HT1080 (cell line): ENCODE measurements at places on chromosomes 11 and 22. TPM values are rescaled to one million over a fixed set of nuclear protein-coding genes. Genes with fewer than 3 reads are reported as not detected.

GRCh38 chr22:38867471-38868285 is 4.3 kb downstream of the CBX6 start:
- no peak for DNase-seq

DNA sequence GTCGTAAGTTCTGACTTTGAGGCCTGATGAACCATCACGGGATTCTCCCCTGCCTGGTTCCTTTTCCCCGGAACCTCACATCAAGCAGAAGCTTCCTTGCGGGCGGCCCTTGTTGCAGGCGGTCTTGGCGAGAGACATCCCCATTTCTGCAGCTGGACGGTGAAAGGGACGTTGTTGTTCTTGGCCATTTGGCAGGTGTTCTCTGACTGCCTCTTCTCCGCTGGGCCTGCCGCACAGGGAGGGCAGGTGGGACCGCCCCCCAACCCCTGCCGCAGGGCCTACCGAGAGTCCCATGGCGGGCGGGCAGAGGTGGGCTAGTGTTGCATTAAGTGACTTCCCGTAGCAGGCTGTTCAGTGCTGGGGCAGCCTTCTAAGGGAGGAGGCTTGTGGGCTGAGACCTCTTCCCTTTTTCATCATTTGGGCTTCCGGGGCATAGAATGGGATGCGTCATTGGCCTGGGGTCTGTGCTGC is 26.9 kb upstream of the GRAMD4 start:
- no peak for DNase-seq

GRCh38 chr11:62142921-62143320 is 19.1 kb downstream of the INCENP start:
- DNase-seq = no peak

GRCh38 chr22:41245917-41246499 is 5.3 kb upstream of the CHADL start:
- no peak for DNase-seq

DNA sequence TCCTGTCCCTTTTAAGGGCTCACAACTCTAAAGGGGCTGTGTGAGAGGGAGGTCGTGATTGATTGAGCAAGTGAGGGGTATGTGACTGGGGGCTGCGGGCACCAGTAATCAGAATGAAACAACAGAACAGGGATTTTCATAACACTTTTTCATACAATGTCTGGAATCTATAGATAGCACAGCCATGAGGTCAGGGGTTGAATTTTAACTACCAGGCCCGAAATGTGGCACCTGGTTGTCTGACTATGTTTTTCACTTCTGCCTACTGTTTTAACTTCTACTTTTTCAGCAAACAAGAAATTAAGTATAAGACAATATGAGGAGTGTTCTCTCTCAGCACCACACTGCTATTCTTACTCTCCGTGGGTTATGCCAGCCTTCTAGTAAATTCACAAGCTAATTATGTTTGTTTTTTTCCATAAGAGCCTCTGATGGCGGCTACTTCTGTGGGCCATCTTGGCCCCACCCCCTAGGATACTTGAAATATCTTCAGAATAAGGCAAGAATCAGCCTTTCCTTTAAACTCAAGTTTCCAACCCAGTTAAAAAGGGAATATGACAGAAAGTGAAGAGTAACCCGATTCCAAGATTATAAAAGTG is 552.8 kb upstream of the CHORDC1 start:
- no peak for DNase-seq

DNA sequence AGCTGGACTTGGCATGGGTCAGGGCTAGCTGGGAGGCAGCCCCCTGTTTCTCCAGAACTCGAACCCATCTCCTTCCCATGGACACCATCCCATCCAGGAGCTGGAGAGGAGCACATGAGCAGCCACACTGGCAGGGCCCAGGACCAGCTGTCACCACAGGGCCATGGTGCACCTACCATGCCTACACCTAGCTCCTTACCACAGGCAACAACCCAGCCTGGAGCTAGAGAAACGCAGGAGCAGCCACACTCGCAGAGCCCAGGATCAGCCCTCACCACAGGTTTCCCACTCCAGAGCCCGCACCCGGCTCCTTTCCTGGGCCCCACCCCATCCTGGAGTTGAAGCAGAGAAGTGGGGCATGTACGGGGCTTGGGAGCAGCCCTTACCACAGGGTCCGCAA is 50.2 kb downstream of the GAB4 start:
- DNase-seq = no peak

DNA sequence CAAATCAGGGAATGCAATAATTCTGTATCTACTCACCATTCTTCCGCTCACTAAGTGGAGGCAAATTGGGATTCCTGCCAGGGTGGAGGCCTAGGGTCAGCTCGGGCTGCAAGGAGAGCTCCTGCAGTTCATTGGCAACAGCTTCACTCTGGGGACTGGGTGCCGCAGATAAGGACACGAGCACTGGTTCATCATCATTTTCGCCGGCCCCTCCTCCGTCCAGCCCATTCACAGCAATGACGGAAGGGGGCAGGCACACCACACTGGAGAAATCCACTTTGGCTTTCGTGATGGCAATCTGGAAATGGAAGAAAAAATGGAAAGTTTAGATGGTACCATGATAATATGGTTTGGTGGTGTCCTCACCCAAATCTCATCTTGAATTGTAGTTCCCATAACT is 84.4 kb downstream of the MRTFA start:
- no peak for DNase-seq

- DNase-seq = no peak
These were observed 6.5 kb upstream of the NUP160 start for GRCh38 chr11:47854667-47855066.

- peak; percentile 54 for DNase-seq
These were observed 22.4 kb downstream of the MMP10 start for GRCh38 chr11:102757823-102758549.

GRCh38 chr11:72445423-72445822 is 11.1 kb upstream of the CLPB start:
- no peak for DNase-seq

- peak; percentile 85 for DNase-seq
These were observed 65.7 kb downstream of the FLI1 start for GRCh38 chr11:128759597-128759996.

DNA sequence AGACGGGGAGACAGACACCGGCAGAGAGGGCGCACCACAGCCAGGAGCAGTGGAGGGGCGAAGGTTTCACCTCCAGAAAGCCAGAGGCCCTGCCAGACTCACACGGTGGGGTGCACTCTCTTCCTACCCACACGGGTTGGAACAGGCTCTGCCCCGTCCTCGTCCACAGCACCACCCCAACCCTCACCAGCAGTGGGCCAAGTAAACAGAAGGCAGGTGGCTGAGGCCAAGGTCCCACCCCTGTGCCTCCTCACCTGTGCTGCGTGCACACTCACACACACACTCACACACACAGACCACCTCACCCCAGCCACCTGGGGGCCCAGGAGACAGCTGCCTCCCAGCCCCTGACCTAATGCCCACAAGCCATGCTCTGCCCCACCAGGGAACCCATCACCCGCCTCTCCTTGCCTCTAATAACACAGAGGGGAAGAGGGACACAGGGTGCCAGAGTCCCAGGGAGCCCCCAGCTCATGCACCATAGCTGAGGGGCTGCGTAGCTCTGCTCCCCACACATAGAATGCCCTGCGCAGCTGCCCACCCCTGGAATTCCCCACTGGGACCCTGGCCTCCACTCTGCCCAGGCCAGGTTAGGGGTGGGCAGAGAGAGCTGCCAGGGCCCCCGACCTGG is 3.1 kb downstream of the CYB5R3 start:
- DNase-seq = no peak

GRCh38 chr22:39655004-39655579 is 84.5 kb downstream of the CACNA1I start:
- DNase-seq = no peak

- DNase-seq = no peak
These were observed 88.3 kb upstream of the PRDM11 start for GRCh38 chr11:45057938-45058646.

GRCh38 chr22:30114361-30114760 is 34.1 kb downstream of the HORMAD2 start:
- no peak for DNase-seq

GRCh38 chr11:126418887-126419286 is 63.4 kb downstream of the ST3GAL4 start:
- DNase-seq = no peak

DNA sequence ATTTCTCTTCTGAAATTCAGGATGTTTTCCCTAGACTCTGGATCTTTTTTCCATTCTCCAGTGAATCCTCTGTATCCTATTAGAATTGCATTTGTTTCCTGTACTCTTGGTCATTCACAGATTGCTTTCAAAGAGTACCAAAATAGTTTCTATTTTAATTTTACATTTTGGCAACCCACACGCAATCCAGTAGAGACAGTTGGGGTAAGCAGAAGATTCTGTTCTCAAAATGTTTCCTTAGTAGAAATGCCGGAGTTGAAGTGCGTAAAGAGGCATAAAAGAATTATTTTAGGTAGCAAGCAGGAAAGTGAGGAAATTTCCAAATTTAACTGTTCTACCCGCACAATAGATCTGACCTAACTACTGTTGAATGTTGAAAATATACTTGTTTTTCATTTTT is 842.4 kb downstream of the LUZP2 start:
- DNase-seq = no peak

DNA sequence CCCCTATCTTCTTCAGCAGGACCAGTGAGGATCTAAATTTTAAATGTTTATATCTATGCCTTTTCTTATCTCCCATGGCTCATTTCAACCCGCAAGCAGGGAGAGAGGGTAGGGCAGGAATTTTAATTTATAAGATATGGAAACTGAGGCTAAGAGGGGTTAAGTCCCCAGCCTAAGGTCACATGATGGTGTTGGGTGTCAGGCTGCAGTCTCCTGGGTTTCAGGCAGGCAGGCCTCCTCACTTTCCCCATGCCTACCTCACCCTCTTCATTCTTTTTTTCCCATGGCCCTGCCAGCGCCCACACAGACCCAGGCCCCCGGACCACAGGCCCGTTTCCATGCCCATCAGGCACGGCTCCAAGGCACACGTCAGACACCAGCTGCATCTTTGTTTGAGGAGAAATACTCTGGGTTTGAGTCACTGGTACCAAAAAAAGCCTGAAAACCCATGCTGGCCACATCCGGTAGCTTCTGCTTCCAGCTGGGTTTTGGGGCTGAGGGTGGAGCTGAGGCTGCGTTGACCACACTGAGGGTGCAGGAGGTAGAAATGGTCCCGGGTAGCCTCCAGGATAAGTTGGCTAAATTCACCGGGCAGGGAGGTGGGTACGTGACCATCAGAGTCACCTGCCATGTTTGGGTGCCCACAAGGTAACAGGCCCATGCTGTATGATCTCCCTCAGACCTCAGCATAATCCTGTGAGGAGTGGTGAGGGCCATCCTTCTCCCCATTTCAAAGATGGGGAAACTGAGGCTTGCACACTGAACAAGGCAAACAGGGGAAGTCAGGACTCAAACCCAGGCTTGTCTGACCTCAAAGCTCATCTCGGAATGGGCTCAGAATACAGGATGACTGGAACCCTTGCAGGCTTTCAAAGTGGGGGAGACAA is 7.5 kb downstream of the CRYBB1 start:
- peak; percentile 96 for DNase-seq

- peak; percentile 48 for DNase-seq
These were observed 56.5 kb downstream of the MIAT start for GRCh38 chr22:26713823-26714449.

DNA sequence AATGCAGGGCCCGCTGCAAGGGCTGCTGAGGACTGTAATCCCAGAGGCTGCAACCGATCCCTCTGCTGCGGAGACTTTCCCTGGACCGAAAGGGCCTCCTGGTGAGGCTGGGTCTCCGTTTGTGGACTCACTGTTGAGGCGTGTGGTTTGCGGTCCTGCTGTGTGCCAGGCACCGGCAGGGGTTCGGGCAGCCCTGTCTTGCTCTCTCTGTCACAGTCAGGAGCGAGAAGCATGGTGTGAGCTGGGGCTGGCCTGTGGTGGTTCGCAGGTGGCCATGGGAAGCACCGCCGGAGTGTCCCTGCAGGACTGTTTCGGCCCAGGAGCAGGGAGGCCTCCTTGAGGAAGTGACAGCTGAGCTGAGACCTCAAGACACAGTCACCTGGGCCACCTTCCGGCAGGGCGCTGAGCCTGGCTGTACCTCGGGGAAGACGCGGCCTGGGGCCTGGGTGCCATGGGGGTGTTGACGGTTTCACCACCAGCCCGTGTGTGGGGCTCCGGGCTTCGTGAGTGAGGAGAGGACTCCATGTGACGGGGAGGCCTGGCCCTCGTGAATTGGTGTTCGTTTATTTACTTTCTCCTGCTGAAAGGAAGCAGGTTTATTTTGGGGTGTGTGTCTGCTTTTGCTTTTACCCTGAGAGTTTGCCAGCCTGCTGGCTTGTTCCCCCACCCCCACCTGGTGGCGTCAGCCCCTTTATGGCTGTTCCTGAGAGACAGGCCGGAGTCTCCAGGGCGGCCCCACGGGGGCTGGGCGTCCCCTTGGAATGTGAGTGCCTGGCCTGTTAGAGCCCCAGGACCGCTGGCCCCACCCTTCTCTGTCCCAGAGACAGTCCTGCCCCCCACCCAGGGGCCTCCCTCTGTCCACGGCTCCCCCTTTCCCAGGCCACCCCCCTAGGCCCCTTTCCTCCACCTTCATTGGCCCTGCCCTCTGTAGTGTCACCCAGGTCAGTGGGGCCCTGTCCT is 122.5 kb downstream of the KCNQ1OT1 start:
- DNase-seq = no peak

GRCh38 chr11:63614136-63614671 is at the start of gene PLAAT3:
Gene PLAAT3 (minus strand): TSS chr11:63614433. CDS start chr11:63614014, 419 bp downstream.
- DNase-seq = peak; percentile 77

DNA sequence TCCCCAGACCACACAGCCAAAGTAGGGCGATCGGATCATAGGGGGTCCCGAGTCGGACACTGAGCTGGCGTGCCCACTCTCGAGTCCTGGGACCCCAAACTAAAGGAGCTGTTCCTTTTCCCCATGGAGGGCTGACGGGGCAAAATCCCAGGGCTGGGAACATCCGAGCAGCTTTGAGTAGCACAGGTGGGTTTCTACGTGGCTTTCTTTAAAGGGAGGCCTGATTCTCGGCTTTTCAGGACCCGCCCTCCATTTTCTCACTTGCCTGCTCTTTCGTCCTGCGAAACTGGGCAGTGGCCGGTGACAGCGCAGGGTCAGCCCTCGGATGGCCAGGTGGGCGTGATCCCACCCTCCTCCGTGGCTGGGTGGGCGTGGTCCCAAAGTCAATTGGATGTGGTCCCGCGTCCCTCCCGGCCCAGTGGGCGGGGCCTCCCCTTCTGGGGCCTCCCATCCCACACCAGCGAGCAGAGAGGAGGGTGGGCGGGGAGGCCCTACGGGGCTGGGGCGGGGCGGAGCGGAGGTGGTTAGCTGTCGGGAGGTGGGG is 17.5 kb upstream of the TXNRD2 start:
- no peak for DNase-seq

- DNase-seq = no peak
These were observed 123.1 kb upstream of the C11orf87 start for GRCh38 chr11:109298865-109299264.

The LIF gene
- 7.7 and 8.8 TPM in 2 replicates for total RNA-seq

The P2RY6 gene
- total RNA-seq = 0.33 TPM in 1 of 2 replicates, not detected in the other

The GTSE1 gene
- 33.2 and 34.2 TPM in 2 replicates for total RNA-seq

The APOA4 gene
- not detected in 2 replicates for total RNA-seq

The APOL1 gene
- total RNA-seq = 4.0 and 4.6 TPM in 2 replicates

The SCN3B gene
- 0.03 and 0.06 TPM in 2 replicates for total RNA-seq

The RHOD gene
- not detected in 2 replicates for total RNA-seq

The KDM4E gene
- not detected in 2 replicates for total RNA-seq

The ZNF202 gene
- total RNA-seq = 9.7 and 11.3 TPM in 2 replicates

The PLAAT4 gene
- total RNA-seq = 0.11 and 0.20 TPM in 2 replicates

The CRYBB1 gene
- total RNA-seq = not detected in 2 replicates

The CRYBB2 gene
- not detected in 2 replicates for total RNA-seq

The POU2AF1 gene
- not detected in 2 replicates for total RNA-seq

The KBTBD3 gene
- 4.2 and 4.5 TPM in 2 replicates for total RNA-seq

The TRIM6 gene
- total RNA-seq = 3.6 and 4.8 TPM in 2 replicates

The EML3 gene
- 27.5 and 28.7 TPM in 2 replicates for total RNA-seq
